ENCODE measurements at places on chromosomes 1 and 21. TPM values are rescaled to one million over a fixed set of nuclear protein-coding genes. Genes with fewer than 3 reads are reported as not detected.

Gene GJC2
- 0.39 TPM for total RNA-seq

Gene DDX59
- 13.7 TPM for total RNA-seq

Gene MPZ
- total RNA-seq: 0.26 TPM

Gene UBXN10
- total RNA-seq: not detected

Gene MMP23B
- total RNA-seq: 0.68 TPM

Gene FAM151A
- 0.34 TPM for total RNA-seq

Gene STIL
- total RNA-seq: 10.9 TPM

Gene OR2L3
- not detected for total RNA-seq

Gene ROR1
- 10.5 TPM for total RNA-seq

Gene TFAP2E
- total RNA-seq: 0.54 TPM

Gene CLCA1
- not detected for total RNA-seq

Gene HLX
- total RNA-seq: 3.6 TPM

Gene GPX7
- total RNA-seq: not detected

Gene SAMSN1
- not detected for total RNA-seq

Gene NTNG1
- total RNA-seq: not detected

Gene RUNX3
- total RNA-seq: 7.0 TPM

Gene AGT
- 0.13 TPM for total RNA-seq

Gene S100A1
- total RNA-seq: 0.86 TPM

Gene DNM3
- 0.60 TPM for total RNA-seq
